Endothelial cell of umbilical vein (primary cell): ENCODE measurements at places on chromosomes 2 and 18.

DNA sequence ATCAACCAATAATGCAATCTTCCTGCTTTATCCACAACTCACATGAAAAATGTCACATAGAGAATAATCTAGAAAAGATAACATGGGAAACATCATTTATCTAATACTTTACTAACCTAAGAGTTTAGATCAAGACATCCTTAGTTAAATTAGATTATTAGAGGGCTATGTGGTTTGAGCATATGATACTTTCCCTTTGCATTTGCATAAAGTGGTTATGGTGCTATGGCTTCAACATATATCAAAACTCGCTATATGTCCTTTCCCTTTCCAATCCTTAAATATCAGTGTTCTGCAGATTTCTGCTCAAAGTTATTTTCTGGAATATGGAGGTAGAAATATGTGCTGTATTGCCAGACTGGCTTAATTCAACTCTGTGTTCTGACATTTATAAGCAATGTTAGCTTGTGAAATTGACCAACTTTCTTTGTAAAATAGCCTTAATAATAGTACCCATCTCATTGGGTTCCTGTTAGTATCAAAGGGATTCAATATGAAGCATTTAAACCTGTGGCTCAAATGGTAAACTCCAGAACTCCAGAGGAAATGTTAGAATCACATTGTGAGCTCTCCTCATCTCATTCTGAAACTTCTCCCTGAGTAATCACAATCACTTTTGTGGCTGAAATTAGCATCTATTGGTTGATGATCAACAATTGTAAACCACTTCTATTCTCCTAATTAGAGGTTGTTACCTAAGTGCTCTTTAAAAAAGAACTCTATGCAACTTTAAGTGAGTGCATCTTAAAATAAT, 1089.9 kb upstream of the SLC39A10 start:
- DNase-seq, result no peak

- DNase-seq, result peak; percentile 94
These were observed 83.7 kb downstream of the SDC1 start for GRCh38 chr2:20141056-20141762.

DNA sequence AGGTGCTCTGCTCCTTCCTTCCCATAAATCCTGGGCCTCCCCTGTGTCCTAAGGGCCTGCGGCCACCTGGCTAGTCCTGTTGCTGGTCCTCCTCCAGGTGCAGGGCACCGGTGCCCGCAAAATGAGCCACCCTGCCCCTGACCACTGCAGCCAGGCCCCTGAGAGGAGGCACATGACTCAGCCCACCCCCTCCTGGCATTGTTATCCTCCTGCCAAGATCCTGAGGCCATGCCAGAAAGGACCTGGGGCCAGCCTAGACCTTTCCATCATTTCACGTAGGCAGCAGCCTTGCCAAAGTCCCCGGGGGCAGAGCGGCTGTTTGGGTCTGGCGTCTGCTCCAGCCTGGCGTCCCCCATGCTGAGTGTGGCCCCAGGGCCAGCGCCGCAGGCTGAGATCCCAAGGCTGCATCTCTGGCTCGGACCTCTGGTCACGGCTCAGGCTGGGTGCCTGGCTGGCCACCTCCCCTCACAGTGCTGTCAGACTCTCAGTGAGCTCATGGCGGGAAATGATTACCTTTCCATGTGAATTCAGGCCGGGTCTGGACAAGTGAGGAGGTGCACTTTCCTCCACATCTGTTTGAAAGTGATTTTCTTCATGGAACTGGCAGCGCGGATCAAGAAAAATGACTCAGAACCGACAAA, 81.0 kb downstream of the NDUFA10 start:
- DNase-seq, result no peak

- DNase-seq, result peak; percentile 37
These were observed 669.3 kb downstream of the NR4A2 start for GRCh38 chr2:155663265-155663664.

GRCh38 chr2:42819160-42819559, 26.8 kb upstream of the HAAO start:
- DNase-seq, result no peak

GRCh38 chr2:239778861-239779558, 246.1 kb downstream of the NDUFA10 start:
- DNase-seq, result no peak

GRCh38 chr2:60152226-60152833, 401.1 kb downstream of the BCL11A start:
- DNase-seq, result no peak

GRCh38 chr2:1645761-1646476, 98.4 kb downstream of the PXDN start:
- DNase-seq, result no peak

DNA sequence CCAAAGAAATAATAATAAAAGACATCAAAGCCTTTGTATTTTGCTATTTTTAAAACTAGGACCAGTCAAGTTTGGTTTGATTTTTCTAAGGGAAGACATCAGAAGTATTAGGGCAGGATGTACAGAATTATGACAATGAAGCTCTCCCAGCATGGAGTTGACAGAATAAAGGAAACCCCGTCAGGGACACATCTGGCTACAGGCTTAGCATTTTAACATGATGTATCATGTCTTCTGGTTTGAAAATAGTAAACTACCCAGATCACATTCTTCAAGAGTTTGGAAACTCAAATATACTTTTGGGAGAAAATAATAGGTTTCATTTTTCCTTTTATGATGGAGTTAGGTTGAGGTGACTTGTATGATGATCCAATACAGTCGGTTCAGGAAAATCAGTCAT, 552.0 kb upstream of the CDH2 start:
- DNase-seq, result no peak

DNA sequence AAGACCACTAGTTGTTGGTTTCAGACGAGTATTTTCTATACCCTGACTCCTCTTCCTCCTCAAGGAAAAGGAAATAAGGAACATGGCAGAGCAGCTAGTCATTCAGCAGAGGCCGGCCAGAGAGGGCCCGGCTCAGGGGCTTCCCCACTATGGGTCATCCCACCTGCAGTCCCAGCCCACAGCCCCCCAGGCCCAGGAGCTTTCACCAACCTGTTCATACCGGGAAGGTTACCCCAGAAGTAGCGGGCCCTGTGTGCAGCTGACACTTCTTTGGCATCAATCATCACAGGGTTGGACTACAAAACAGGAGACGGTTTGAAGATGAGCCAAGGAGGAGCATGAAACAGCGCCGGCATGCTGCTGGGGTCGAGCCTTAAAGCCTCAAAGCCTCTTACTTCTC, 70.5 kb upstream of the POMC start:
- no peak for DNase-seq

GRCh38 chr2:207828361-207829057, 58.8 kb upstream of the FZD5 start:
- DNase-seq, result peak; percentile 61

DNA sequence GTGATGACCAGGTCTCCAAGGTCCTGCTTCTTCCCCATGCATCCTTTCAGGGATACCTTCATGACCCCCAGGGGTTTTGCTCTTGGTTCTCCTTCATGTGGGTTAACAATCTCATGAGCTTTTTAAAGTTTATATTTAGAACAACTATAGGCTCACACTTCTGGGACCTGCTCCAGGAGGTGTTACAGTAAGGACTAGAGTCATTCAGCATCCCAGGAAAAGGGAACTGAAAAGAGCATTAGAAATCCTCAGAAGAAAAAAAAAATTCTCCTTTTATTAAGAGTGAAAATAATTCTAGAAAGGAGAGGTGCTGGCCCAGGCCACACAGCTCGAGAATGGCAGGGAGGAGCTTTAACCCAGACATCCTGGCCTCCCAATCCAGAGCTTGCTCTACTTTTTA, 66.5 kb downstream of the SETBP1 start:
- no peak for DNase-seq

GRCh38 chr2:109299536-109299935, 170.5 kb downstream of the SH3RF3 start:
- no peak for DNase-seq

- no peak for DNase-seq
These were observed 172.3 kb downstream of the ICOS start for GRCh38 chr2:204108781-204109295.

- DNase-seq, result no peak
These were observed 154.3 kb downstream of the TCF4 start for GRCh38 chr18:55433648-55434047.

- DNase-seq, result no peak
These were observed 109.0 kb downstream of the ACAA2 start for GRCh38 chr18:49704334-49704733.

DNA sequence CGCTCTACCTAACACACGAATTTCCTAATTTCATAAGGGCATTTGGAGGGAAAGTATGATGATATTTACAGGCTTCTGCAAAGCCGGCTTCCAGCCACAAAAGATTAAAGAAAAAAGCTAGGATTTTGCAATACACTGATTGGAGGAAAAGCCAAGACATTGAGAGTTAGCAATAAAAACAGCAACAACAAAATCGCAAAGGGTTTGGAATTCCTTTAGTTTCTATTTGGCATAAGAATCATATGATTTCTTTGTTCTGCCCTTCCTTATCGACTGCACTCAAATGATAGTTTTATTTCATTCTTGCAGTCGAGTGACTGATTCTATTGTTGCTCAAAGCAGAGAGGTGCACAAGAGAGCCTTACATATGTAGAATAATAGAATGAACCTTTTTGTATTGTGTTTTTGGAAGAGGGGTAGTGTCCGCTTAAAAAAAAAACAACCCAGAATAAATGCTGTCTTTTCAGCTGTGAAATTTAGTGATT, 3.9 kb upstream of the ZNF532 start:
- DNase-seq, result peak; percentile 36

DNA sequence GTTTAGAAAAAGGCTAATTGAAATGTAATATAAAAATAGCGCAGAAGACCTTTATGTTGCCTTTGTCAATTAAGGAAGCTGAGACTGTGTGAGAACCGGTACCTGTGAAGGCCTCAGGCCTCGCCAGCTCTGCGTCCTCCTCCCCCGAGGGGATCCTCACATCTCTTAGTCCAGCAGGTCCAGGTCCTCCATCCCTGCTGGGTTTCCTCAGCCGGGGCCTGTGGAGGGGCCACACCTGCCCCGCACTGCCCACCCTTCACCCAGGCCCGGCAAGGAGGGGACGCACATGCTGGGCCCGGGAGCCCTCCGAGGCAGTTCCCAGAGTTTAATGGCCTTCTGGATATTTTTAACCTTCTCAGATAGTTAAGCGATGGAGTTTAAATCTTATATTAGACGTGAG, 3.5 kb downstream of the KCNG2 start:
- DNase-seq, result no peak

DNA sequence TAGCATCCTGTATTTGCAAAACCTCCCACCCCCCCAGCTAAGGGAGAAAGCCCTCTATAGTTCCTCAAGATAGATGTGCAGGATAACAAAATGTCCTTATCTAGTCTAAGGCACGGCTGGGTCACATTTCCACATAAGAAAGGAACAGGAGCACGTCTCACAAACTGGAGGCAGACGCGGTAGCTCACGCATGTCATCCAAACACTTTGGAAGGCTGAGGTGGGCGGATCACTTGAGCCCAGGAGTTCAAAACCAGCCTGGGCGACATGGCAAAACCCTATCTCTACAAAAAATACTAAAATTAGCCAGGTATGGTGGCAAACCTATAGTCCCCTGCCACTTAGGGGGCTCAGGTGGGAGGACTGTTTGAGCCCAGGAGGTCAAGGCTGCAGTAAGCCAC, 9.3 kb downstream of the SF3B1 start:
- no peak for DNase-seq

- DNase-seq, result peak; percentile 11
These were observed 128.3 kb upstream of the ATP5MC3 start for GRCh38 chr2:175309799-175310198.

- no peak for DNase-seq
These were observed 212.7 kb upstream of the SALL3 start for GRCh38 chr18:78766651-78767533.

DNA sequence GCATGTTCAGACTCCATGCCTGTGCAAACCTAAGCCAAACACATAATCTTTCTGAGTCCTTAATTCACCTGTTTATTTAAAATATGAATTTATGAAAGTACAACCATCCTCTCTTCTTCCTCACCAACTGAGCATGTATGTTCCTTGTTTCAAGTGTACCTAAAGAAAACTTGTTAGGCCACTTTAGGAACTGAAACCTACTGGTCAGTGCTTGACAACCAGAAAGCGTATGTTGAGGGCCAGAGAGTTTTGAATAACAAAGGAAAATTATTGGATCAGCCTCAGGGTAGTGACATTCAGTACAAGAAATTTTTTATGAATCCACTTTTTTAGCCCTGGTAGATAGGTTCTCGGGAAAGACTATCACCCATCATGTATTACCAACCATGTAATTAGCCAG, 847.6 kb upstream of the CELF4 start:
- DNase-seq, result no peak

DNA sequence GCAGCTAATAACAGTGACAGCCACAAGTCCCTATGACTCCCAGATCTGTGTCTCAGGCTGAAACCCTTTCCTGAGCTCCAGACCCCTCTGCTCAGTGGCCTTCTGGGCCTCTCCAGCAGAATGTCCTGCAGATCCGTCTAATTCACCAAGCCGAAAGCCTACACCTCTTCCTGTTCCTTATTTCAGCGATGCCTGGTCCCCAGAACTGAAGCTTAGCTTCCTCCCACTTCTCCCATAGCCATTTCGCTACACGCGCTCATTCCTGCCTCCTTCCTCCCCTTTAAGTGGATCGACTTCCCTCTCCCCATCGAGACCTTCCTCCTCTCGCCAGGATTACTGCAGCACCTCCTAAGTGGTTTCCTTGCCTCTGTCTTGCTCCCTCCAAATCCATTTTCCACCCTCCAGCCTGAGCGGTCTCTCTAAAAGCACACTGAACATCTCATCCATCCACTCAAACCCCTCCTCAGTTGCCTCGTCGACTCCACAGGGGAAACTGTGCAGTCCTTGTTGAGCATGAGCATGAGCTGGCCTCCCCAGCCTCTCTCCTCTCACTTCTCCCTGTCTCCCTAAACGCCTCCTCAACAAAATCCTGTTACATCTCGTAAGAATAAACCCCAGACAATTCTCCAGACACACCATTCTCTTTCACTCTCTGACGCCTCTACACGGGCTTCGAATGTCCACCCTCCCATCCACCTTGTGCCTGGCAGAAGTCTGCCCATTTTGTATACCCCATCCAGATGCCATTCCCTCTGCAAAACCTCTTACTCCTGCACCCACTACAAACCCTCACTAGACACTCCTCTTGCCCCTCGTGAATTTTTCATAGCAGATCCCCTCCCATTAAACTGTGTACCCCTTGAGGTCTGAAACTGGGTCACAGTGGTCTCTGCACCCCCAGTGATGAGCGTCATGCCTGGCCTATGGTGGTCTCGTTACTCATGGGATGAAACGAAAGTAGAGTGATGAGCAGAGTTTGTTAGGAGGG, 232.6 kb downstream of the ATAD2B start:
- DNase-seq, result no peak

DNA sequence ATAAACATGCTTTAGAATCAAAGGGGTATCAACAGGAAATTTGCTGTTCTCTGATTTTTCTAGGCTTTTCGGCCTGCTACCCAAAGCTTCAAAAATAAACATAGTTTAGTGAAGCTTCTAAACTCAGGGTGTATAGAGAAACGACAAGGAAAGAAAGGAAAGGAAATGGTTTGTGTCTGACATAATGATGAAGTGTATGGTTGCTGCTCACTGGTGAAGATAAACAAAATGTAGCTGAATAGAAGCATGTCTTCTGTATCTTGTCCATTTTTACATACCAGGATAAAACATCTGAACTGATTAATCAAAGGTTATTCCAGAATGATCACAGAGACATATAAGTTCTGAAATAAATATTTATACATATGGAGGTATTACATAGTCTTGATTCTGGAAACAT, 1324.6 kb upstream of the NRXN1 start:
- DNase-seq, result no peak
